ENCODE measurements at places on chromosomes 6 and 20.

- DNase-seq = no peak
These were observed 6.0 kb downstream of the APMAP start for GRCh38 chr20:24986436-24987015.

DNA sequence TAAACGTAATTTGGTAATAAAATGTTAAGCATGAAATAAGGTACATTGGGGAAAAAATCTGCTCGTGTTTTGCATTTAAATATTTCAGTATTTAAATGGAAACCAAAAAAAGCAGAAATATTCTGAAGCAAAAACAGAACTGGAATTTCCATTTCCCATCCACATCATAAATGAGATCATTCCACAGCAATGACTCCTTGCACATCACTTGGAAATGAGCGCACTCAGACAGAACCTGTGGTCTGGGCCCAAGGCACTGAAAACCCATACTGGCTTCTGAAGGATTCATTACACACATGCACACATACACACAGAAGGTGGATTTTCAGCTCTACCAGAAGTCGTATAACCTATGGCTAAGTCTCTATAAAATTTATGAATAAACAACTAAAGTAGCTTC, 174.8 kb downstream of the IBTK start:
- no peak for DNase-seq

DNA sequence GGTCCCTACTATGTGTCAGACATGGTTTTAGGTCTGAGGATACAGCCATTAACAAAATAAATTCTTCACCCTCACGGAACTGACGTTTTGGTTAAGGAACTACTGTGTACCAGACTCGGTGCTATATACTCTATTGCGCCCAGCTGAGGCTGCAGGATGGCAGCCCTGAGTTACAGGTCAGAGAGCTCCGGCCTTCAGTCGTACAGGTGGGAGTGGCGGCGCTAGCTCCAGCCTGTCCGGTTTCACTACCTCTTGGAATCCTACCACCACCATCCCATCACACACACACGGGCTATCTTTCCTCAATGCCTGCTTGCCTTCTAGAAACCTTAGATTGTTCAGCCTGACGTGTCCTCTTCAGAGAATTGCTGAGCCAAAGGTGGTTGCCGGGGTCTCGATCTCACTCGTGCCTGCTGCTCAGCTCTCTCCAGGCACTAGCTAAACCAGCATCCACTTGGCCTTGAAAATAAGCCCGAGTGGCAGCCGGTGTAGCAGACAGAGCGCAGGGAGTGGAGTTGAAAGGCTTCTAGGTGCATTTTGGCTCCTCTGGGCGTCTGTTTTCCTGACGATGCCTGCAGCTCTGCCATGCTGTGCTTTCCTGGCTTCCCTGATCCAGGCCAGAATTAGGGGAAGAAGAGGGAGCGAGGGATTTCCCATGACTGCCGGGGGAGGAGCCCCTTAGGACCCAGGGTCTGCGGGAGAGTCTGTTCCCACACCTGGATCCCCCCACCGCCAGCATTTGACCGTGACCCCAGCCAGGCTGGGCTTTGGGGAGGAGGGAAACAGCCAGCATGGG, 1.1 kb upstream of the TCF15 start:
- no peak for DNase-seq

DNA sequence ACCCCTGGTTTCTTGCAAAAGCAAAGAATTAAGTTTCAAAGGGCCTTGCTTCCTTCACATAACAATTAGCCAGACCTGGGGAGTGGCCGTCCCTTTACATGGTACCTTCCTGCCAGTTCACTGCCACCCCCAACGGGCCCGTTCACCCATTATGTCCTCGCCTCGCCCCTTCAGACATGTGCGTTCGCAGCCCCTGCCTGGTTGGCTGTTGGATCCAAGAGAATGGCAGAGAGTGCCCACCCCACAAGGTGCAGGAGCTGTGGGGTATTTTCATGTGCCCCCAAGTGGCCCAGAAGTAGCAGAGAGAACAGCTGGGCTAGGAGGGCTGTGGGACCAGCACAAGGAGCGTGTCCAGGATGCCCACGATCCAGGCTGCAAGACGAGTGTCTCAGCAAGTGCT, 422.9 kb upstream of the SULF2 start:
- DNase-seq = no peak

- no peak for DNase-seq
These were observed 46.4 kb upstream of the DDR1 start for GRCh38 chr6:30837870-30838269.

DNA sequence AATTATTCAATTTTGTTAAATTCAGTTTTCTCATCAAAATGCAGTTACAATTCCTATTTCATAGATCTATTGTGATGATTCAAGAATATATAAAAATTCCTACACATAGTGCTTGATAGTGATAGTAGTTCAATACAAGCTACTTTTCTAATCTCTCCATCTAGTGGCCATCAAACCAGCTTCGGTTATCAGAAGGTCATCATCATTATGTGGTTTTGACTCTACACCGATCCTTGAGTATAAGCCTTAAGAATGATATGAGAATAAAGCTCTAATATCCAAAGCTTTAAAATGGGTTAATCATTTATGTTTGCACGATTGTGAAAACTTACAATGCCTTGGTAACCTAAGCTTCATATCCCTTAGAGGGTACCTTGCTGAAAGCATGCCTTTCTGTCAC, 167.5 kb upstream of the PREP start:
- DNase-seq = no peak

DNA sequence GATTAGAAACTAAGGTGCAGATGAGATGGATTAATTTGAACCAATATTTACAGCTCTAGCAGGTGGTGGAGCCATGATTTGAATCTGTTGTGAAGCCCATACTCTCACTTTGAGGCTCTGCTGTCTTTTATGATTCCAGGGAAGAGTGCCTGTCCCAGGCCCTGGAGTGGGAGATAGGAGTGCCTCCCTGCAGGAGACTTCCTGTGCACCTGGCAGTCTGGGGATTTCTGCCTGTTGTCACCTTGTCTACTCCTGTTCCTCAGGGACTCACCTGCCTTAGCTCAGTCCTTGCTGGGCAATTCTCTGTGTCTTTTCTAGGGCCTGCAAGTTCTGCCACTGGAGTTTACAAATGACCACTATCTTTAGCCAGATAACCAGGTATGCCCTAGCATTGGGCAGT, 46.3 kb downstream of the SCAND1 start:
- no peak for DNase-seq

DNA sequence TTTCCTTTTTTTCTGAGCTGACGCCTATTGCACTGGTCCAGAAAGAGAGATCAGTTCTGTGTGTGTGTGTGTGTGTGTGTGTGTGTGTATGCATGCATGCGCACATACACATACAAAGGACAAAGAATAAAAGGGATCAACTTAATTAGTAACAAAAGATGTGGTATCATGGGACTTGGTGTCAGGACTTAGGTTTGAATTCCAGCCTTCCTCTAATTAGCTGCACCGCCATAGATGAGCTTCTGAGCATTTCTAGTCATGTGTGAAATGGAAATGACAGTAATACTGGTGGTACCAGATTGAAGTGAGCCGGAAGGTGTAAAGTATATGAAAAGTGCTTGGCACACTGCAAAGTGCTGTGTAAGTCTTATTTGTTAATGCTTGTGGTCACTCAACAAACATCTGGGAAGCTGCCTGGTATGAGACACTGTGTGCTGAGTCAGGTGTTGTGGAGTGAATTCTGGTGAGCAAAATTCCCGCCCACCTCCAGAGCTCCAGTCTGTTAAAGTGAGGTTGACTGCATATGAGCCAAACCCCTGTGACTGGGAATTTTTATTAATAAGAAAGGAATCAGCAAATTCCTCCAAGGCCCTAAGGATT, 12.4 kb downstream of the DAAM2 start:
- DNase-seq = no peak

DNA sequence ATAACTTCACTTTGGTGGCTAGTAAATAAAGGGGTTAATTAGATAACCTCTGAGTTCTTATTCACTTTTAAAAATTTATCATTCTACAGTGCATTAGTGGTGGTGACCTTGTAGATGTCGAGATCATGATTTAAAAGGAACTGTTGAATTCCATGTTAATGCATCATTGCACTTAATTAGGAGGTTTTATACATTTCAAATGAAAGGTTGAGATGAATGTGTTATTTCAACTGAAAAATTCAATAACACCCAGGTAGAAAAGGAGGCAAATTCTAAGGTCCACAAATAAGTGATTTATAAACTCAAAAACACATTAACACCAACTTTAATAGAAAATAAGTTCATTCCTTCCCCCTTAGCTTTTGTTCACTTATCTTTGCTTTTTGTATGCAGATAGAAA, 58.3 kb upstream of the TMEM170B start:
- no peak for DNase-seq

DNA sequence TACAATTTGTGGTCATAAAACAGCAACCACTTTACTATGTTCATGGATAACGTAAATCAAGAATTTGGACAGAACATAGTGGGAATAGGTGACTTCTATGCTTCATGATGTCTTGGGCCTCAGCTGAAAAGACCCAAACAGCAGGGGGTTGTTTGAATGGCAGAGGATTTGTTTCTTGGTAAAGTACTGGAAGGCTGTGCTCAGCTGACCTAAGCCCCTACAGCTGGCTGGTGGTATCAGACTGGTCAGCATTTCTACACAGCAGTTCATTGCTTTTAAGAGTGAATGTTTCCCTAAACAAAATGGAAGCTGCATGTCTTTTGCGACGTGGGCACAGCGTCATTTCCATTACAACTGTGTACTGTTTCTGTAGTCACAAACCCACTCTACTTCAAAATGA, 148.5 kb upstream of the DEFB112 start:
- no peak for DNase-seq

DNA sequence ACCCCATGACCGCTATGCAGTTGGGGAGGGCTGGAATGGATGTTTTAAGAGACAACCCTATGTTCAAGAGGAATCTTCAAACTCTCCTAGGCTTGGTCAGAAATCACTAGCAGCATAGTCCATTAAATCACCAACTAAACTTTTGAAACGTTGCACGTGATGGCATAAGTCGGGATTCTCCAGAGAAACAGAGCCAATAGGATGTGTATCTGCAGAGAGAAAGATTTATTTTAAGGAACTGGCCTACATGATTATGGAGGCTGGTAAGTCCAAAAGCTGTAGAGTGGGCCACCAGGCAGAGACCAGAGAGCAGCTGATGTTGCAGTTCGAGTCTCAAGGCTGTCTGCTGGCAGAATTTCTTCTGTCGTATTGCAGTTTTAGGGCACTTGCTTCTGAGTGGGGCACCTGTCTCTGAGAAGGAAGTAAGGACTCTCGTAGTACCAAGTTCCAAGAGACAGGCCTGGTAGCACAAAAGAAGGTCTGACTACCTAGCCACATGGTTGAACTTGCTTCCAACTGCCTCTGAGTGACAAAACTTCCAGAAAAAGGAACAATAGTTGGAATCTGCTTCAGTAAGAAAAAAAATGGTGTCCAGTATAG, 11.9 kb upstream of the IFNGR1 start:
- DNase-seq = no peak

DNA sequence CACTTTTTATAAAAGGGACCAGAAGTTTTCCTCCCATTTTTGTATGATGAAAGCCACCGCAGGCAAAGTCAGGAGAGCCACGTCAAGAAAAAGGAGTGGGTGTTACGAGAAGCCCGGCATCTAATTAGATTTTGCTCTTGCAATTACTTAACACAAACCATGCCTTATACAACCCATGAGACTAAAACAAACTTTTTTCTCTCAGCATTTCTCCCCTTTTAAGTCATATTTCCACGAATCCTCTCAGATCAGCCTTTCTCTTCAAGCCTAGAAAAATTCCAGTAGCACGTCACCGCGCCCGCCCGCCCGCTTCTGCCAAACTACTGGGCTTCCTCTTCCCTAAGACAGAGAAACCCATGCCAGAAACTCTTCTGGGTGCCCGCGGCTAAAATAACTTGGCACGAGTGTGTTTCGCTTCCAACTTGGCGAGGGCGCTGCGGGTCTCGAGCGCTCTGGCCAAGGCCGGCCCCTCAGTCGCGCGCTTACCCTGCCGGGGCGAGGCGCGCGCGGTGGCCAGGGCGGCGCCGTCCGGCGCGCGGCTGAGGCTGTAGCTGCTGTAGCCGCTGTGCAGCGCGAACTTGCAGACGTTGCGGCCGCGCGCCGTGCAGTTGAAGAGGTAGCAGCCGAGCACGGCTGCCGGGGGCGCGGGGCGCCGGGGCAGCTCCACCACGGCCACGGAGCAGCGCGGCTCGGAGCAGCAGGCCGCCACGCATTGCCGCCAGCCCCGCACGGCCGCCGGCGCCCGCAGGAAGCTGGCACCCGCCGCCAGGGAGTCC, 1.0 kb downstream of the LRP11 start:
- DNase-seq = peak; percentile 20

- no peak for DNase-seq
These were observed 189.1 kb downstream of the ZDHHC14 start for GRCh38 chr6:157570104-157570503.

DNA sequence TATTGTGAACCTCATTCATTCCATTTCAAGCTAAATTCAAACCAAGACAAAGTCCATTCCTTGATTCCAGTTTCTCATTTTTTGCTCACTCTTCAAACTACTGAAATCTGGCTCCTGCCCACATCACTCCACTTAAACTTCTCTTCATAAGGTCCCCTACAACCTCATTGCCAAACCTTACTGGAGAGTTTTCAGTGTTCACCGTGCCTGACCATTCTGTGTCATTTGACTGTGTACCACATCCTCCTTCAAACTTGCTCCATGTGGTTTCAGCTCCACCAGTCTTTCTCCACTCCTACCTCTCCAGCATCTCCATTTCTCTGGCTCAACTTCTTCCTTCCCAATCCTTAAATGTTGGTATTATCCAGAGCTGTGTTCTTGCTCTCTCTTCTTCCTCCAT, 38.5 kb upstream of the TAB2 start:
- DNase-seq = no peak

DNA sequence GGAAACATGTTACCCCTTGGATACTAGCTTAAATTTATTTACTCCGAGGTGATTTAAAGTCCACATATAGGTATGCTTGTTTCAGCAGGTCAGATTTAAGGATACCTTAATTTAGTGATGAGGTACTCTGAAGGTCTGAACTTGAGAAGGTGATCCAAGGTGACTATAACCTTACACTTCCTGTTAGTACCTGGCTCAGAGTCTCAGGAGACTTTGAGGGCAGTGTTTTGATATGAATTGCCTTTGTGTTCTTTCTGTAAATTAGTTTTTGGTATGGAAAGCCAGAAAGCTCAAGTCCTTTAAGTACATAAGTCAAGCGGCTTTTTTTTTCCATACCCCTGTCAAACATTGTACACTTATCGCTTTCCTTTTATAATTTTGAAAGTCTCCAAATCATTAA, 489.0 kb downstream of the CDKAL1 start:
- DNase-seq = no peak
